ENCODE measurements at places on chromosomes 13 and 19. TPM values are rescaled to one million over a fixed set of nuclear protein-coding genes. Genes with fewer than 3 reads are reported as not detected.
A peak's percentile ranks its signal among the peaks of the same experiment; 100 is the strongest.

DNA sequence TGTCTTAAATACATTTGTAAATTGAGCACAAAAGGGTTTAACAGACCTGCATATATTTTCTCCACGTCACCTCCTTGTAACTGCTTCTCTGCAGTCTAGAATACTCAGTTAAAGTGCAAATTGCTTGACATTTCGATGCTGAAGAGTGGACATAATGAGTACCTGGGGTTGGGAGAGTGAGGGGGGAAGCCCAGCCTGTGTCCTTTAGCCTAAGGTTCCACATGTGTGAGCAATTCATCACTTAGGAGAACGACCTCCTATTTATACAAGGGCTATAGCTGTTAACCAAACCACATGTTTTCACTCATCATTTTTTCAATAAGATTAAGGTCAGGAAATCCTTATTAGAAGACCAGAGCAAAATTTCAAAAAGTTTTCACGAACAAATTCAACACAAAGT lies 29.5 kb downstream of the PCDH9 start:
- H3K4me1 ChIP-seq, result no peaks in the 10 kb centered on the region
- no peak overlapping the region for H3K4me3 ChIP-seq
- DNase-seq, result no peak

DNA sequence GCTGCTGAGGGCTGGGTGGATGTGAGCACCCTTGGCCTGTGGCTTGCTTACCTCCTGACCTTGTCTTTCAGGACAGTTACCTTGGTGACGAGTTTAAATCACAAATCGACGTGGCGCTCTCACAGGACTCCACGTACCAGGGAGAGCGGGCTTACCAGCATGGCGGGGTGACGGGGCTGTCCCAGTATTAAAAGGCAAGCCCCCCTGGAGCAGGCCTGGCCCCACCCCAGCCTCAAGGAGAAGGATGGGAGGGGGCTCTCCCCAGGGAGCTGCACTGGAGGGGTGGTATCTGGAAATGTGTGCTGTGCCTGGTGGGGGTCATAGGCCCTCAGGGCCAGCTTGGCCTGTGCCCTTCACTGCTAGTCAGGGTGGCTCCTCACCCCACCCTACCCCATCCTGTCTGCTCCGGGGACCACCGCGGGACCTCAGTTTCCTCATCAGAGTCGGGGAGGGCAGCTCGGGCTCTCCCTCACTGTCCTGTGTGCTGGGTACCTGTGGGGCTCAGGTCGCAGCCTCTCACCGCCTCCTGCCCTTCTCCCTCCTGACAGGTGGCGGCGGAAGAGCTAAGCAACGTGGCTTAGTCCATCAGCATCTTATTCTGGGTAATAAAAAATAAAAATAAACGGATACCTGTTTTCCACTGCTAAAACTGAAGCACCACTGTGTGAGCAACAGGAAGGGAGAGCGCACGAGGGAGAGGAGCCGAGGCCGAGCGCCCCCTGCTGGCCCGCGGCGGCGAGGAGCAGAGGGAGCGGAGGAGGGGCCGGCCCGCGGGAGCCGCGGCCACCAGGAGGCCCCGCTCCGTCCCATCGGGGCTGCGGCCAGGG lies 29.8 kb downstream of the CERS1 start:
- H3K27me3 ChIP-seq, result no peaks in the 10 kb centered on the region
- peaks cover 73% of the 10 kb centered on the region for H3K36me3 ChIP-seq
- H3K4me3 ChIP-seq, result no peak overlapping the region
- no peak overlapping the region for H3K27ac ChIP-seq
- peak; percentile 62 for DNase-seq

DNA sequence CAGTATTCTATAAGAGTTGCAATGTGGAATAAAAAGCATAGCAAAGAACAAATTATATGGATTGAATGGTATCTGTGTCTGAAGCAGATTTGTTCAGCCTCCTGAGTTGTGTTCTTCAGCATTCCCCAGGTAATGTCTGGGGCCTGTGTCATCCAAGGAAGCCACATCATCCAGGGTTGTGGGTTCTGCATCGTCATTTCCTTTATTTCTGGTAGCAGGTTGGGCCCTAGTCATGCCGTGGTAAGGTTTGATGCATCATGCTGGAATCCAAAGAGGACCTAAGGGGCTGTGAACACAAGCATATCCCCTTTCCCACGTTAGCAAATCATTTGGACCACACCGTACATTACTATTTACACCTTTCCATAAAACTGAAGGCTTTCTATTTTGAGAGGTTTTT lies 131.0 kb upstream of the ZNF91 start:
- no peaks in the 10 kb centered on the region for H3K27me3 ChIP-seq
- H3K4me3 ChIP-seq, result no peak overlapping the region
- H3K27ac ChIP-seq, result no peak overlapping the region
- H3K36me3 ChIP-seq, result no peaks in the 10 kb centered on the region
- no peaks in the 10 kb centered on the region for H3K4me1 ChIP-seq
- no peak for DNase-seq

The NCR1 gene
- total RNA-seq, result 0.89 TPM

Data from upper lobe of left lung (tissue), 6 donors.